NCI-H1105 treated with DMSO at 0.1 percent for 48 hours (cell line): ENCODE measurements at places on chromosomes 7 and 10.
A peak's percentile ranks its signal among the peaks of the same experiment; 100 is the strongest.

DNA sequence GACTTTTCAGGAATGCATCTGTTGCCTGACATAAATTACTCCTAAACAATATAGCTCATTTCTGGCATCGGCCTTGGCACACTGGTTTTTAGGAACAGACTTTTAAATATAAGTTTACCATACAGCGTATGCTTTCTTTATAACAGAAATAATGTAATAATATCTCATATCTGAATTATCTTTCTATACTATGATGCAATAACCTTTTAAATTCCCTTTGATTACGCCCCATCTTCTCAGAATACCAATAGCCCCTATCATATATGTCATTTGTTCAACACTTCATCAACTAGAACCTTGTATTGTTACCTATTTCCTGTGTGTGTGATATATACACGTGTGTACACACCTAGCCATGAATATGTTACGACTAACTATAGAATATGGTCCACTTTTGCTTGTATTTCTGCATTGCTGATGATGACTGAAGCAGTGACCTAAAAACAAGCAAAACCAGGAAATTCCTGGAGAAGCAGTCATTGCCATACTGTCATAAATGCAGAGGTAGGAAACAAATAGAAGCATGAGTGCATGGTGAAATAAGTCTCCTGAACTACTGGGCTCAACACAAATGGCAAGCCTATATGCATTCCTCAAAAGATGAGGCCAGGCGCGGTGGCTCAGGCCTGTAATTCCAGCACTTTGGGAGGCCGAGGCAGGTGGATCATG is 618.4 kb upstream of the NRP1 start:
- no peak for DNase-seq

DNA sequence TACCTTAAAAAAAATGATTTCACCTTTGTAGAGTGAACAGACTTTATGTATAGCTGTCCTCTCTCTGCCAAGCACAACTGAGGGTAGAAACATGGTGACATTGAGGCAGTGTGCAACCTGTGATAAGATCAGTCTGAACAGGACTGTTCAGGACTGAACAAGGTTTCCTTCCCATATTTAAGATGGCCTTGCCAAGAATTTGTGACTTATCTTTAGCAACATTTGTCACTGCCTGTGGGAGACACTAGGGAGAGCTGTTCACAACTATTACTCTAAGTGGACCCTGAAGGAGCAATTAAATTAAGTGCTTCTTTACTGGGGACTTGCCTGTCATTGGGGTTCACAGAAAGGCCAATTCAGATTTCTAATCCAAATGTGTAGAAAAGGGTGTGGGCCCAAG is 6.7 kb downstream of the OR13A1 start:
- DNase-seq, result peak; percentile 12

DNA sequence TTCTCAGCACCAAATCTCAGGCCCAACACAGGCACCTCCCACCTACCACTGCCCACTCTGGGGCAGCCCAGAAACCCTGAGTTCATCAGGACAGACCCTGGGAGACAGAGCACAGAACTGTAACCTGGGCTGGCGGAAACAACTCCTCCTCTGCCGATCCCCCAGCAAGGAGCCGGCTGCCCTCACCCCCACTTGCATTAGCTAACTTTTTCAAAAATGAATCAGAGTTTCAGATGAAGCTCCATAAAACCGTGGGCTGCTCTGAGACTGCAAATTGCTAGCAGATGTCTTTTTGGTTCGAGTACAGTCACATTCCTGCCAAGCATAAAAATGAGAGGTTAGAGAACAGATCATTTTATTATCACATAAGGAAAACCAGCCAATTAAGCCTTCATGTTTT is 93.4 kb upstream of the PARD3 start:
- DNase-seq, result no peak

DNA sequence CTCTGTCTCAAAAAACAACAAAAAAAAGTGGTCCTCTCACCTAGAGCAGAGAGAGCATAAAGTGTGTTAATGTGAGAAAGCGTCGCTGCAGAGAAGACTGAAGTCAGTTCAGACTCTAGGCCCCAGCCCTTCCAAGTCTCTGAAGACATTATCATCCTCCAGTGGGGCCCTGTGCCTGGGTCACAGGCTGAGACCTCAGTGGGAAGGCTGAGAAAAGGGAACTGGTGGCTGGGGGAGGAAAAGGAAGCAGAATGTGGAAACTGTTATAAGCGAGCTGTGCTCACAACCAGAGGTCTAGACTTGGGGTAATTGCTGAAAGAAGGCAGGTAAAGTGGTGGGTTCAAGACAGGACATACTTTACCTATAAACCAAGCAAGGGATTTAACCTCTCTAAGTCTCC is 4.9 kb upstream of the RRP12 start:
- no peak for DNase-seq

GRCh38 chr7:13420726-13421125 is 568.7 kb downstream of the ETV1 start:
- DNase-seq, result no peak

DNA sequence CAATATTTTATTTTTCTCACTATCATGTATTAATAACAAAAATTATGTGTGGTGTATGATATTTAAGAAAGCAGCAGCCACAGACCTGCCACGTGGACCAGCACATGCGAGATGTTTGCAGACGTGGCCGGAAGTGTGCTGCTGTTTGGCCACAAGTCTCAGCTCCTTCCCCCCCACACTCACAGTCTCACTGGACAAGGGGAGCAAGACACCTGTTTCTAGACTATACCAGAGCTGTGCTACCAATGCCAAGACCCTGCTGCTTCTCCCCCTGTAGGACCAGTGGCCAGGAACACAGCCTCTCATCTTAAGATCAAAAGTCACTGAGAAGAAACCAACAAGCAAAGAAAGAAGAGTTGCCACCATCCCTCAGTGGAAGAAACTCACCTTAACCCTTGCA is 258.9 kb upstream of the PPP2R2D start:
- no peak for DNase-seq
